ENCODE measurements at places on chromosomes 12 and 14.

GRCh38 chr14:75487155-75487671 lies 35.1 kb upstream of the BATF start:
- no peak for DNase-seq

DNA sequence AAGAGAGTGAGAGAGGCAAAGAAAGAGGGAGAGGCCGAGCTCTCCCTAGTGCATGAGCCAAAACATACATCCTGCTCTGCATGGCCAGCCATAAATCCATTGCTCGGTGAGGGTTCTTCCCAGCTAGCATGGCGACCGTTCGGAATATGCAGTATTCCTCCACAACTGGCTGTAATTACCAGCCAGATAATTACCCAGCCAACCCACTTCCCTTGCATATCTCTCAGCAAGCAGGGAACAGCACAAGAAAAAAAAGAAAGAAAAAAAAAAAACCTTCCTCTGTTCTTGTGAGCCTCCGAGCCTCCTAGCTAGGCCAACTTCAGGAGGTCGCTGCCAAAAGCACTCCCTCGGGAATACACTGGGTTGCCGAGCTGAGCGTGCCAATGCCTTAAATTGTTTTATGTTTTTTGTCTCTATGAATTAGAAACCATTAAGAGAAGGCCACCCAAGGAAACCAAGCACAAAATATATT lies 567.9 kb downstream of the MED13L start:
- no peak for DNase-seq

GRCh38 chr14:90785876-90786450 lies 30.3 kb downstream of the TTC7B start:
- DNase-seq, result no peak

DNA sequence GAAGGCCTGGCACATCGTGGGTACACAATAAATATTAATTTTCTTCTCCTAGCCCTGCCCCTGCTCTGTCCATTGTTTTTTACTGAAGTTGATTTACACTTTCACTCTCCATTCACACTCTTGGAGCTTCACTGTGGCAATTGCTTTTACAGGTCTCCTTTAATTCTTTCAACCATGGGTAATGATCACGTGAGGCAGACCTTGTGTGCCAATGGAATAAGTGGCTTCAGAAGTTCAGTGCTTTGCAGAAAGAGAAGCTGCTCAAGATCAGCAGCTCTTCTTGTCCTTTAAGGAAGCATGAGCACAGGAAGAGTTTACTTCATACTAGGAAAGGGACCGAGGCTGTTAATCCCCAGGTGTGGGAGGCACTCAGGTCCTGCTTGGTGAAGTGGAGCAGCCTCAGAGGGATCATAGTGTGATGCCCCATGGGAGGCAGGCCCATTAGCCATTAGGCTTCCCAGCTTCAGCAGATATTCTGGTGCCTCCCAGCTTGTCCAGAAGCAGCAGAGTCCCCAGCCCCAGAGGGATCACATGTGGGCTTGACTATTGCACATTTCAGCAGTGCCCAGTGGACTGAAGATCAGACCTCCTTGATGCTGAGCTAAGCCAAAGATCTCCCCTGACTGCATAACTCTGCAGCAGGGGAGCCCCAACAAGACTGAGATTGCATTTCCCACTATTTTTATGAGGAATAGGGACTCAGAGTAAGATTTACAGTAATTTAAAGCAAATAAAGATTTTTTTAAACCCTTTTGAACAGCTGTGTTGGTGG lies 5.0 kb upstream of the SLC35F4 start:
- no peak for DNase-seq

GRCh38 chr14:67951529-67952135 lies 132.1 kb downstream of the RAD51B start:
- no peak for DNase-seq

- DNase-seq, result no peak
These were observed 534.7 kb downstream of the RPS29 start for GRCh38 chr14:49051328-49052060.

- no peak for DNase-seq
These were observed 76.4 kb downstream of the IFNG-AS1 start for GRCh38 chr12:68065687-68066086.

- no peak for DNase-seq
These were observed 10.4 kb upstream of the TMEM263 start for GRCh38 chr12:106945261-106945851.

GRCh38 chr14:76955575-76956315 lies 72.8 kb downstream of the IRF2BPL start:
- DNase-seq, result peak; percentile 37

DNA sequence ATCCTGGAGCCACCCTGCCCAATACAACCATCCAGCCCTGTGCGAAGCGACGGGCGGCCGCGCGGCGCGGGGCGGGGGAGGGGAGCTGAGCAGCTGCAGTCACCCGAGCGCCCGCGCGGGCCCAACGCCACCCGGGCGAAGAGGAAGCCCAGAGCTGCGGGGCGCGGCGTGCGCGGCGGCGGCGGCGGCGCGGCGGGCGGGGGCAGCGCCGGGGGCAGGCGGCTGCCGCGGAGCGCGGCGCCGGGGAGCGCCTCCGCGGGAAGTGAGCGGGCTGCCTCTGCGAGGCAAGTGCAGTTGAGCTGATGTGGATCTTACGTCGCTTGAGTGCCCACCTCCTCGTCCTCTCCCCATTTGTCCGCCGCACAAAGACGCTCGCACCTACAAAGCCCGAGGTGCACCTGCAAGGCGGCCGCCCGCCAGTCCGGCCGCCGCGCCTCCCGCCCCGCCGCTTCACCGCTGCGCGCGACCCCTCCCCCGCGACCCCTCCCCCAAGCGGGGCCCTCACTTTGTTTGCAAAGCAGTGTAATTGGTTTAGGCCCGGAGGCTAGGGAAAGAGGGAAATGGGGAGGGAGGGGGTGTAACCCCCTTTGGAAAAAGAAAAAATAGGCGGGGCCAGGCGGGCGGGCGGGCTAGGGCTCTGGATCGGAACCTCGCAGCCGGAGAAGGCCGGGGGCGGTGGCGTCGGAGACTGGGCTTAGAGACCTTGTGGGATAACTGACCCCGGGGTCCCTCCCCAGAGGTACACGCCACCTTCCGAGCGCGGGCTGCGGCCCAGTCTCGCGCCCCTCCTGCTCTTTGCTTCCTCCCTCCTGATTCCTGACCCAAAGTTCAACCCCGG lies at the start of the genes FOXA1 and TTC6:
Gene FOXA1 (minus strand): TSS at position 279 of the 838 bp plus-strand sequence. CDS start 277 bp downstream, at position 2.
Gene TTC6 (plus strand): TSS at position 659 of the 838 bp plus-strand sequence. CDS start 26,436 bp downstream, outside the sequence.
- DNase-seq, result no peak

GRCh38 chr12:52389313-52390207 lies 4.1 kb upstream of the KRT84 start:
- no peak for DNase-seq

DNA sequence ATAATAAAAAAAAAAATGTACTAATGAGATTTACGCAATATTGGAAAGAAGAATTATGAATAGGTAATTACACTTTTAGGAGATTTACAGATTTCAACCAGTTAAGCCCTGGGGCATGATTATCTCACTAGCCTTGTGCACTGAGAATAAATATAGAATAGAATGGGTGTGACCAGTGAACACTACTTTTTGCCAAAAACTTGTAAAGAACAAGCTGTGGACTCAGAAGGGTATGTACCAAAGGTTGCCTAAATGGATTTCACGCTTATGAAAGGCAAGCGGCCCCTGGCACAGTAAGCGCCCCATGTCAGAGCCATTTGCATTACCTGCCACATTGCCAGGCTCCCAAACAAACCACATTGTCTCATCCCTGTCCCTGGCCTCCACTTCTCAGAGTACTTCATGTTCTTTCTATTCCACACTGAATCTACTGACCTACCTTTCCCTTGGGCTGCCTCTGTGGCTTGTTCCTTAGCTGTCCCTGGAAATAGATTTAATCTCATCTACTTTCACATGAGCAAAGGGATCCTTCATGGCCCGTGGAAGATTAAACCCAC lies 170.6 kb upstream of the DIO2 start:
- no peak for DNase-seq

DNA sequence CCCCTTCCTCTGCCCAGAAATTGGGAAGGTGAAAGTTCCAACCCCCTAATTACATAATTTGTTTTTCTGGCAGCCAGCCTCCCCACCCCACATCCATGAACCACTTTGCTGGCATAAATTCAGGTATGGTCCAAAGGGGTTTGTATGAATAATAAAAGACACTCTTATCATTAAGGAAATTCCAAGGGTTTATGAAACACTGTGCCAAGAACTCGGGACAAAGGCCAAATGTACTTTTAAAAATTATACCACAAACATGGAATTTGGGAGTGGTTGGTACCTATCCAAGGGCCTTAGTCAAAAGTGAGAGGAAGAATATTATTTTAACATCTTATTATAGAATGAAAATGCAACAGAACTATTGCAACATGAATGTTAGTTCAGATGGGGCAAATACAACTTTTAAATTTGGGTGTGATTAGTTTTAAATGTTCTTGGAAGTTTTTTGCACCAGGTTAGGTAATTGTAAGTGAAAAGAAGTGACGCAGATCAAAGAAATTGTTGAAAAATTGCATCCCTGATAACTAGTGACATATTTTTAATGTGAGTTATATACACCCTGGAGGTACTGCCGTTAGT lies 217.8 kb downstream of the TMEM117 start:
- no peak for DNase-seq

- DNase-seq, result no peak
These were observed 34.4 kb downstream of the ITPR2 start for GRCh38 chr12:26798640-26799039.

DNA sequence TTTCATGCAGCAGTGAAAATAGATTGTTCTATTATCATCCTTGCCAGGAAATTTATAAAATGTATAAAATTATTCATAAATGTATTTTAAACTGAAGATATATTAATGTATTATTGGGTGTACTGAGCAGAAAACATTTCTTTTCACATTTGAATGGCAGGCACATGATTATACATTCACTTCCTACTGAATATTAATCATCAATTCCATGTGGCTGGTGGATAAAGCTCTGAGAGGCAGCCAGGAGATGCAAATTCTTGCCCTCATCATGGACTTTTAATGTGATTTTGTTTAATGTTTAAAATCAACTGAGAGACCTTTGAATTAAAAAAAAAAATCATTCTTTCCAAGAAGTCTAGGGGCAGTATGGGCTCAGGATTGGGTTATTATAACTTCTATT lies 40.8 kb downstream of the ANO6 start:
- DNase-seq, result no peak

DNA sequence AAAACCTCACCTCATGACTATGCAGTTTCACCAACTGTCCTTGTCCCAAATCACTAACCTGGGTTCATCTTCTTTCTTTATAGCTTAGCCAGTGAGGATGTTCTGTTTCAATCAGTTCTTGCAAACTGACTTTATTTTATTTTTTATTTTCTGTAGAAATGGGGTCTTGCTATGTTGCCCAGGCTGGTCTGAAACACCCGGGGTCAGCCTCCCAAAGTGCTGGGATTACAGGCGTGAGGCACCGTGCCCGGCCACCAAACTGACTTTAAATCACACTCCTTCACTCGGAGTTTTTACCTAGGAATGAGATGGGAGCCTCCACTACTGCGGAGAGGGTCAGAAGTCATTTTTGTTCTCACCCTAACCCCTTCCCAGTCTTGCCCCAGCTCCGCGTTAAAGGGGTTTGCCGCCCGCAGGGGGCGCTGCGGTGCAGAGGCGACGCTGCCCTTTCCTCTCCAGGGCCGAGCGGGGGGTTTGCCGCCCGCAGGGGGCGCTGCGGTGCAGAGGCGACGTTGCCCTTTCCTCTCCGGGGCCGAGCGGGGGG lies 7.0 kb upstream of the B4GALNT3 start:
- no peak for DNase-seq

DNA sequence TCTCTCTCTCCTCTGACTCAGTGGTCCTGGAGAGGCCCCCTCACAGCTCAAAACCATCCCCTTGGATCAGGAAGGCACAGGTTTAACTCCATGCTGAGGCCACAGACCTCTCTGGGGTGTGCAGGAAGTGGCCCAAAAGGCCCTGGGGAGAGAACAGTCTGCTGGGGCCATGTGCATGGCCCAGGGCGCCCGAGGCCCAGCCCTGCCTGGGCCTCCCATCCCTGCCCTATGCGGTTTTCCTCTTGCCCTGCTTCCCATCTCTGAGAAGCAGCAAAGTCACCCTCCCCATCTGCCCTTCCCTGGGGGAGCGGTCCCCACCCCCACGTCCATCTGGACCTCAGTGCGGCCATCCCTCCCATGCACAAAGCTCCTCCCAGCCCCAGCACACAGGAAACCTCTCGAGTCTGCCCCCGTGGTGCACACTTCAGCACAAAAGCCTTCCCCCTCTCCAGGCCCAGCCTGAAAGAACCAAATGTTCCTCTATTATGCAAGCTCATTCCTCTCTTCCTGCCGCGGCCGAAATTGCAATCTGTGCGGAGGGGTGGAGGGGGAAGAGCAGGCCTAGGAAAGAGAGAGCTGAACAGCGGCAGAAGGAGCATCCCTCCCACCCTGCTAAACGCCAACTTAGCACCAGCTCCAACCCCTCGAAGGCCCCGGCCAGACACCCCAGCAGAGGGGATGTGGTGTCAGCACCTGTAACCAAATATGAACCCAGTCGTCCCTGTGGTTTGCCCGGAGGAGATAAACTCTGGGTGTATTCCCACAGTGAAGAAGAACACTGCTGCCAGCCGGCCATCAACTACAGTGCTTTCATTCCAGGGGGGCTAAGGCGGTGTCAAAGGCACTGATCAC lies 108.5 kb downstream of the SCARB1 start:
- DNase-seq, result no peak

DNA sequence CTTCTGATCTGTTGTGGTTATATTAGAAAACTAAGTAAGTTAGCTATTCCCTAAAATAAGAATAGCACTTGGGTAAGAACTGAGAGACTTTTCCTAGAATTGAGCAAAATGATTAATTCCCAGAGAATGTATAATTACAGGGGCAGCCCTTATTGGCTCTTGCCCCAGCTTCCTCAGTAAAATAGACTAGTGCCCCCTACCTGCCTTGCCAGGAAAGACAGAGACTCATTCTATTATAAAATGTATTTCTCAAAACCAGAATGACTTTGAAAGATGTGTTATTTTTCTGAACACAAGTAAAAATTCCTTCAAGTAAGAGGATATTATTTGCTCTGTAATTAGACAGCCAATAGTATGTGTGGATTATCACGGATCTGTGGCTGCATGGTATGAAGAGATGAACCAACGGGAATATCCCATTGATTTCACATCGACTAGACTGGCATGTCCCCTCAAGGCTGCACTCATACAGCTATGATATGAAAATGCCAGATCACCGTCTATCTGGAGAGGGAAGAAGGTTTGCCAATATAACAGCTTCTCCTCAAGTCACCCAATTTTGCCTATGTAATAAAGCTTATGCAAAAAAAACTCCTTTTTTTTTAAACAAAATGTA lies 7.4 kb upstream of the GLRX5 start:
- no peak for DNase-seq

- DNase-seq, result no peak
These were observed 46.6 kb upstream of the TPH2 start for GRCh38 chr12:71892059-71892458.

DNA sequence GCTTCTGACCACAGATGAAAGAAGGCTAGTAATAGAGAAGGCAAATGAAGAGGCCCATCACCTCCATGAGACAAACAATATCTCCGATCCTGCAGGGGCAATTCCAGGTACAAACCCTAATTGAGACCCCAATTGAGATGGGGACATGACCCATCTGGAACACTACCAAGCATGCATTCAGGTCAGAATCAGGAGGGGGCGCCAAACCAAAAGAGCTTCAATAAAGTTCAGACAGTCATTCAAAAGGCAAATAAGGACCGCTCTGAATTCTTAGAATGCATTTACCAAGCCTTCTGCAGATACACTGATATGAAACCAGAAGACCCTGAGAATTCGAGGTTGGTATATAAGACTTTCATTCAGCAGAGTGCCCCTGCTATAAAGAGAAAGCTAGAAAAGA lies 10.2 kb upstream of the EDDM3B start:
- DNase-seq, result no peak

GRCh38 chr14:30108975-30109700 lies 181.5 kb upstream of the PRKD1 start:
- no peak for DNase-seq
